CD4-positive, alpha-beta T cell treated with Interleukin-15 for 4 hours (primary cell): ENCODE measurements at places on chromosomes 16 and 17.

DNA sequence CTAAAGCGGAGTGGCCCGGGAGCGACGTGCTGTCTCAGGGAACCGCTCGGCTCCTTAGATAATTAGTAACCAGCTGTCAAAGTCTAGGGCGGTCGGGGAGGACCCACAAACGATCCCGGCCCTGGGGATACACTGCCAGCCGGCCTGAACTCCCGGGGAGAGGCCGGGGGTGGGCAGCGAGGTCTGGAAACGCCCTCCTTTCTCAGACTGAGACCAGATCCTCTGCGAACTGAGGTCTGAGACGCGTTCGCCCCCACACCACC is 1.3 kb downstream of the HNF1B start:
- DNase-seq = no peak

DNA sequence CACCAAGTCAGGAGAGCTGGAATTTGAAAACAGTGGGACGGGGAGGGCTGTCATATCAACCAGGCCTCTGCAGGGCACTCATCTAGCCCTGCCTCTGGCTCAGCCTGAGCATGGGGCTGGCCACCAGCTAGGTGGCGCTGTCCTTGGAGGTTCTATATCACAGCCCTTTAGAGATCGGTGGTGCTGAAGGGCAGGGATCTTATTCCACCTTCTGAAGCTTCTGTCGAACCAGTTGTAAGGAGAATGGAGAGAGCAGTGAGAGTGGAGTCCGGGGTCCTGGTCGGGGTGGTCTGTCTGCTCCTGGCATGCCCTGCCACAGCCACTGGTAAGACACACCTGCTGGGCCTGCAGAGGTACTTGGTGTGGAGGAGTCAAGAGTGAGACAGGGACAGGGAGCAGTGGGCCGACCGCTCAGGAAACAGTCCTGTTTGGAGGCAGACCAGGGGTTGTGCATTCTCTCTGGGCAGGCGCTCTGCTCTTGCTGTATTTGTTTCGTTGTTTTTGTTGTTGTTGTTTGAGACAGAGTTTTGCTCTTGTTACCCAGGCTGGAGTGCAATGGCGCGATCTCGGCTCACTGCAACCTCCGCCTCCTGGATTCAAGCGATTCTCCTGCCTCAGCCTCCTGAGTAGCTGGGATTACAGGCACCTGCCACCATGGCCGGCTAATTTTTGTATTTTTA is at the start of gene CES3:
CES3 (plus strand) TSS at position 202 of the 680 bp plus-strand sequence; CDS start at position 244, 42 bp downstream.
- DNase-seq = peak; percentile 61

- DNase-seq = no peak
These were observed 311.4 kb downstream of the SNX29 start for GRCh38 chr16:12287796-12288536.

- DNase-seq = no peak
These were observed 14.3 kb downstream of the NEUROD2 start for GRCh38 chr17:39593371-39593770.

GRCh38 chr16:1643521-1643920 is 31.4 kb downstream of the CRAMP1 start:
- DNase-seq = no peak

DNA sequence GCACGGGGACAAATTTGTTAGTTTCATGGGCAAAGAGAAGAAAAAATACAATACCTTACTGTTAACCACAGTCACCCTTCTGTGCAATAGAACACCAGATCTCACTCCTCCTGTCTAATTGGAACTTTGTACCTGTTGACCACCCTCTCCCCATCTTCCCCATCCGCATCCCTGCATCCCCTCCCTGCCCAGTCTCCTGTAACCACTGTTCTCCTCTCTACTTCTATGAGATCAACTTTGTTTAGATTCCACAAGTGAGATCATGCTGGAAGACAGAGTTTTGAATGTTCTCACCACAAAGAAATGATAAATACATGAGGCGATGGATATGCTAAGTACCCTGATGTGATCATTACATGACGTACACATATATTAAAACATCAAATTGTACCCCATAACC is 47.7 kb downstream of the CLEC16A start:
- DNase-seq = no peak

DNA sequence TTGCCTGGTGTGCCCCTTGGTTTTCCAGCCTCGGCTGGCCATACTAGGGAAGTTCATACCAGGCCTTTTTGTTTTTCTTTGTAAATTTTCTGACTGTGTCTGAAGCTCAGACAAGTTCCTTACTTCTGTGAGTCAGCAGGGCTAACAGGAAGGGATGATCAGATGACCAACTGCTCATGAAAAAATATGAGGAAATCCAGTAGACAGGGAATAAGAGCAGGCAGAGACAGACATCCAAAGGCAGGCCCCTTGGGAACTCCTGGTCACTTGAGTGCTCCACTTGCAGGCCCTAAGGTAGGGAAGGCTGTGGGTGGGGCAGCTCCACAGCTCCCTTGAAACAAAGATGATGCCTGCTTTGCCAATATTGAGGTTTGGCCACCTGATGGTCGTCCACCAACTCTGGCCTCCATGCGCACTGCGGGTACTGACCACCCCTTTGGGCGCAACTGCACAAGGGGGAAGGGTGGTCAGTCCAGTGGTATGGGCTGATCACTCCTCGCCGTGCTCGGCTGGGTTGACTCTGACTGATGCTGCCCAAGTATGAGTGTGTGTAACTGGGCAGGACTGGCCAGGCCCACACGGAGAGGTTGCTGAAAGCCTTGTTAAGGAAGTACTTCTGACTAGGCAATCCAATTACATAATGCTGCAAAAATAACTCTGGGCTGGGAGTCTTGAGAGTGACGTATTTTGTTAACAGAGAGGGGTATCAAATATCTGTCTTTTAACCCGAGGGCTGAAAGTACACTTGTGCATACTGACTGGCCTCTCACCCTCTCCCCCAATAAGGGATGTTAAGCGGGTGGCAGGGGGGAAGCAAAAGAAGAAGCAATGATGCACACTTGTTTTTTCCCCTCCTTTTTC is 20.8 kb upstream of the ZFHX3 start:
- no peak for DNase-seq

DNA sequence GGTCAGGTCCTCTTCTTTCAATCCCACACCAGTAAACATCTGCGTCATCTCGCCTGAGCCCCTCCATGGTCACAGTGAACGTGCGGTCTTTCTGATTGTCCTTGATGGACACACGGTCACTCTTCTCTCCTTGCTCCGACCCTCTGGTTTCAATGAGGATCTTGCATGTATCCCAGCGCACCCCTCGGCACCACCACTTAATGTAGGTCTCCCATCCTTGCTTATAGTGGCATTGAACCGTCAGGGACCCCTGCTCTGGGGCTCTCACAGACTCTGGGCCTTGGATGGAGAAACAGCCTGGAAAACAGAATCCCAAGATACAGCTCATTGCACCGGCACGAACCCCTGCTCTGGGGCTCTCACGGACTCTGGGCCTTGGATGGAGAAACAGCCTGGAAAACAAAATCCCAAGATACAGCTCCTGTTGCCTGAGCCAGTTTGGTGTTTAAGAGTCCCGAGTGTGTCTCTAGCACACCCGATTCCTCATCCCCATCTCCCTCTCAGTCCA is 5.4 kb downstream of the CD300LB start:
- DNase-seq = no peak

GRCh38 chr17:63760771-63761539 is 12.4 kb downstream of the CCDC47 start:
- no peak for DNase-seq

- no peak for DNase-seq
These were observed 34.9 kb downstream of the USP31 start for GRCh38 chr16:23114131-23114904.

DNA sequence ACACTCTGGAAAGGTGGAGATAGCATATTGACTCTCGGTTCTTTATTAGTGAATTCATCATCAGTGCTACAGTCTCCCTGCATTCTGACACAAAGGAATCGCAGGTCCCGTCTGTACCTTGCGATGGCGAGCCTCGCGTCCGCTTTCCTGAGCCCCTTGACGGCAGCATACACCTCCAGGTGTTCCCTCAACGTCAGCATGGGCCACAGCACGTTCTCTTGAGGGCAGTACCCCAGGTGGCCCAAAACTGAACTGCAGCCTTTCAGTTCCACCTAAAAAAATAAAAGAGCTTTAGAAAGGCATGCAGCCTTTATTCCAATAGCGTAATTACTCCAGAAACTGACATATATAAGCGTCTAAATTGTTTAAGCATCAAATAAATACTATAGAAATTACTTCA is 24.2 kb upstream of the ABCA9 start:
- DNase-seq = no peak

GRCh38 chr16:31268033-31268365 is 8.2 kb downstream of the ITGAM start:
- DNase-seq = no peak

DNA sequence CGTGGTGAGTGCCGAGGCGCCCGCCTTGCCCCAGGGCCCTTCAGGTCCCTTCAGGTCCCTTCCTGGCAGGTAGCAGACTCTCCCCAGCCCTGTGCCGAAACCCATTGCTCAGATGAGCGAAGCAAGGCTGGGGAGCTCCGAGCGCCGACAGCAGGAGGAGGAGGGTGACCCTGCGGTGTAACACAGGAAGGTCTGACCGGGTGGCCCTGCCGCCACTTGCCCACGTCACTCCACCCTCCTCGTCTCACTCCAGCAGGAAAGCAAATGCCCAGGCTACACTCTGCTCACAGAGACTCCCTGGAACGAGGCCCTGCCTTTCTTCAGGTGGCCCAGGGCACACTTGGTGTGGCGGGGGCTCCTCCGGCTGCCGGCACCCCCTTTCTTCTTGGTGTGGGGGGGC is 57.2 kb downstream of the ACTG1 start:
- DNase-seq = no peak

- DNase-seq = no peak
These were observed 191.5 kb upstream of the RPL38 start for GRCh38 chr17:74011966-74012365.

GRCh38 chr17:75239214-75239613 is 22.2 kb downstream of the GGA3 start:
- no peak for DNase-seq

- peak; percentile 27 for DNase-seq
These were observed 3.9 kb upstream of the EXOC7 start for GRCh38 chr17:76107509-76107908.

GRCh38 chr16:86566601-86566965 is at the start of gene FOXC2:
Gene FOXC2, plus strand, starts transcription at chr16:86566829. Its CDS starts 507 bp downstream, at chr16:86567336.
- DNase-seq = no peak

DNA sequence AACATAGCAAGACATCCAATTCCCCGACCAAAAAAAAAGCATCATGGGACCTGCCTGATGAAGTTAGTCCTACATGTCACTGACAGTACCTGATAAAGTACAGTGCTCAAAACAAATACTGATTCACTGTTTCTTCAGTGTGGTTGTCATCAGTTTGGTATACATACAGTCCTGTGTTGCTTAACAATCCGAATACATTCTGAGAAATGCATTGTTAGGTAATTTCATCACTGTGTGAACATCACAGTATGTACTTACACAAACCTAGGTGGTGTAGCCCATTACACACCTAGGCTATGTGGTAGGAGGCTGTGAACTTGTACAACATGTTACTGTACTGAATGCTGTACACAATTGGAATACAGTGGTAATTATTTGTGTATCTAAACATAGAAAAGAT is 19.0 kb upstream of the FA2H start:
- DNase-seq = no peak

- DNase-seq = no peak
These were observed 264.7 kb downstream of the ENGASE start for GRCh38 chr17:79339321-79339720.

DNA sequence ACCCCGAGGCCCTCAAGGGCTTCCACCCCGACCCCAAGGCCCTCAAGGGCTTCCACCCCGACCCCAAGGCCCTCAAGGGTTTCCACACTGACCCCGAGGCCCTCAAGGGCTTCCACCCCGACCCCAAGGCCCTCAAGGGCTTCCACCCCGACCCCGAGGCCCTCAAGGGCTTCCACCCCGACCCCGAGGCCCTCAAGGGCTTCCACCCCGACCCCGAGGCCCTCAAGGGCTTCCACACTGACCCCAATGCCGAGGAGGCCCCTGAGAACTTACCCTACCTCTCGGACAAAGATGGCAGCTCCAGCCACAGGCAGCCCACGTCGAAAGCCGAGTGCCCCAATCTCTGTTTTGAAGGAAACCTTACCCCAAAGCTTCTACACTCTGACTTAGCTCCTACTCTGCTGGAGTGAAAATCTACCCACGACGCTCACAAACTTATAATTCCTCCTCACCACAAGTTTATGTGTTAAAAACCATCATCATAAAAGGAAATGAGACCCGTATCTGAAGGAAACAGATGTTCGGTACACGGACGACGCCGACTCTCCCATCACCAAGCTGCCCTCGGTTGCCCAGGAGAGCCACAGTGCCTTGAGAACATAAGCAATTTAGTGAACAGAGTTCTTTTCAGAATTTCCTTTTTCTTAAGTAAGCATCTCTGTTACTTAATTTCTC is 61.2 kb upstream of the RPH3AL start:
- peak; percentile 9 for DNase-seq

GRCh38 chr17:58344791-58345157 is 7.2 kb downstream of the SUPT4H1 start:
- peak; percentile 86 for DNase-seq

GRCh38 chr17:80866050-80866793 is 125.4 kb upstream of the CHMP6 start:
- DNase-seq = peak; percentile 76

DNA sequence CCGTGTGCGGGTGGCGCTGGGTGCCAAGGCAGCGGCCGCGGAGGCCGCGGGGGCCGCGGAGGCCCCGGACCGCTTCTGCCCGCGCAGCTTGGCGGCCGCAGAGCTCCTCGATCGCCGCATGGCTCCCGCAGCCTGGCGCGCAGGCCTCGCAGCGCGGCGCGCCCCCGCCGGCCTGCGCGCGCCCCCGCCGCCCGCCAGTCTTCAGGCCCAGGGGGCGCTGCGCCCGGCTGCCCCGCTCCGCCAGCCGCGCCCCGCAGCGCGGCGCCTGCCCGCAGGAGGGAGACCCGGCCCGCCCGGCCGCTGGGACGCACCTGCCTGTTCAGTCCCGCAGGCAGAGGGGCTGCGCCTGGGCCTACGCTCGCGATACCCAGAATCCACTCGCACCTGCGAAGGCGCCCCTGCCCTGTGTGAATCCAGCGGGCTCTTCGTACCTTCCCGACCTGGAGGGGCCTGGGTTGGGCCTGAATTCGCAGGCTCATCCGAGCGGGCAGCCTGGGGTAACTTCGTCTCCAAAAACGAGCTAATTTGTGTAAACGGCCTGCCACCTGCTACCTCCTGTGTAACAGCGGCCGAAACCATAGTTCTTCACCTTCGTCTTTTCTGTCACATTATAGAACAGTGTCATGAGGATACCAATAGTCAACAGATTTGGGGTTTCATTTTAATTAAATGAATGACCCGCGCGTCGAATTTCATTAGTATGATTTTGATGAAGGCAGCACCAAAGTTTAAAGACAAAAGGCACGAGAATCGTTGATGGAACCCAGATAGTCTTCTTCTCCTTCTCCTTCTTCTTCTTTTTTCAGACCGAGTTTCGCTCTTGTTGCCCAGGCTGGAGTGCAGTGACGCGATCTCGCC is at the start of gene CENPV:
CENPV (minus strand) TSS at position 153 of the 858 bp plus-strand sequence; CDS start at position 120, 33 bp downstream.
- peak; percentile 53 for DNase-seq

- DNase-seq = no peak
These were observed 25.7 kb upstream of the TOX3 start for GRCh38 chr16:52572656-52573055.

- no peak for DNase-seq
These were observed 7.0 kb upstream of the MAF start for GRCh38 chr16:79607587-79607986.

- no peak for DNase-seq
These were observed 183.5 kb upstream of the ZFHX3 start for GRCh38 chr16:73231379-73231778.
